Caco-2 (cell line): ENCODE measurements at places on chromosomes 5 and 9. TPM values are rescaled to one million over a fixed set of nuclear protein-coding genes. Genes with fewer than 3 reads are reported as not detected.

GRCh38 chr5:119614838-119615237, 14.5 kb upstream of the FAM170A start:
- H3K4me1 ChIP-seq: no peaks in the 10 kb centered on the region
- H3K27ac ChIP-seq: no peak overlapping the region
- DNase-seq: no peak
- H3K36me3 ChIP-seq: no peaks in the 10 kb centered on the region
- no peak overlapping the region for H3K4me3 ChIP-seq

DNA sequence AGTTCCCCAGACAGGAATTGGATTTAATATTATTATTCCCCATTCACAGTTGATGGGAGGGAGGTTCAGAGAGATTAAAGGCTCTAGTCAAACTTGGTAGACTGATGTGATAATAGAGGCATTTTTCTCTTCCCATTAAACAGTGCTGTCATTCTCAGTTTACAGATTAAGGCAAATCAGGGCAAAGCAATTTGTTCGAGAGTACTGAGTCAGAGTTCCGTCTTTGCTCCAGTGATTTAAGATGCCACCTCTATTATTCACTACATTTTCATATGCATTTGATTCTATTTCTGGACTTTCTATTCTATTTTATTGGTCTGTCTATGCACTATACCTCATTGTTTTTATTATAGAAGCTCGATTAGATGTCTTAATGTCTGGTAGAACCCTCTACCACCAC, 201.0 kb upstream of the RAI14 start:
- H3K4me1 ChIP-seq: peaks cover 8% of the 10 kb centered on the region
- no peaks in the 10 kb centered on the region for H3K27me3 ChIP-seq
- DNase-seq: no peak
- no peak overlapping the region for H3K4me3 ChIP-seq
- no peak overlapping the region for H3K27ac ChIP-seq

DNA sequence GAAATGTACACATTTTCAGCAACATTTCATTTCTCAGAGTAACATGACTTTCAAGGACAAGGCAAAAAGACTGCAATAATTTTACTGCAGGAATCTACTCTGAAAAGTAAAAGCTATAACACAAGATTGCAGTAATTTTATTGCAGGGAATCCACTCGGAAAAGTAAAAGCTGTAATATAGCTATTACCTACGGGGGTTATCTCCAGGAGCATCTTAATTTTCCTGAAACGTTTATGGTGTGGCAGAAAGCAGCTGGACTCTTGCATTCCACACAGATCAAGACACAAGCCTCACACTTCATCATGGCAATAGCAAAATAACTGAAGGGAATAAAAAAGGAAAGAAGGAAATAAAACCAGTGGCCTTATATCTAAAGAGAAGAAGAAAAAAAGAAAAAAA, 171.2 kb downstream of the TSSK1B start:
- no peaks in the 10 kb centered on the region for H3K36me3 ChIP-seq
- no peaks in the 10 kb centered on the region for H3K27me3 ChIP-seq
- no peak overlapping the region for H3K4me3 ChIP-seq
- no peaks in the 10 kb centered on the region for H3K4me1 ChIP-seq
- DNase-seq: no peak

- no peak overlapping the region for H3K4me3 ChIP-seq
- no peaks in the 10 kb centered on the region for H3K27me3 ChIP-seq
Observed at GRCh38 chr5:18811661-18812060, 1176.3 kb downstream of the CDH18 start.

GRCh38 chr5:88979244-88979643, 96.3 kb upstream of the MEF2C start:
- no peaks in the 10 kb centered on the region for H3K36me3 ChIP-seq
- no peaks in the 10 kb centered on the region for H3K27me3 ChIP-seq
- no peak for DNase-seq
- H3K4me3 ChIP-seq: no peak overlapping the region

Gene ADGRD2
- total RNA-seq: not detected in 2 replicates

GRCh38 chr5:162372256-162372655, 304.7 kb downstream of the GABRG2 start:
- H3K4me1 ChIP-seq: no peaks in the 10 kb centered on the region
- no peak overlapping the region for H3K27ac ChIP-seq
- no peak for DNase-seq
- H3K27me3 ChIP-seq: no peaks in the 10 kb centered on the region

GRCh38 chr9:7567687-7568086, 231.9 kb downstream of the DMAC1 start:
- H3K27me3 ChIP-seq: no peaks in the 10 kb centered on the region
- no peak for DNase-seq
- no peaks in the 10 kb centered on the region for H3K4me1 ChIP-seq
- no peak overlapping the region for H3K4me3 ChIP-seq
- H3K36me3 ChIP-seq: no peaks in the 10 kb centered on the region
